ENCODE measurements at places on chromosomes 6 and 20.

DNA sequence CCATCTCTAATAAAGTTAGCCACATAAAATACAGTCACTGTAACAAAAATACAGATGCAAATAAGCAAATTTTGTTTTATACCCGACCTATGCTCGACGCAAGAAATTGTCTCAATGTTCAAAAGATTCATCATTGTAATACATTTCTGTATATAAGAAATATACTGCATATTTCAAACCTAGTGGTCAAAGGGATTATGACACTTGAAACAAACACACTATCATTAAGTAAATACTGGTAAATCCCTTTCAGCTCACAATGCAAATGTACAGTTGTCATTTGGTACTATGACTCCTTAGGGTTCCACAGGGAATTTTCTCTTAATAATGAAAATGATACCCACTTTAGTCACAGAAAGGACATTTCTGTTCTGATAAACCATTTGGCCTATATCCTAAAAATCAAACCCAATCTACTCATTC is 2.2 kb downstream of the HIVEP2 start:
- DNase-seq = no peak

- no peak for DNase-seq
These were observed 208.7 kb downstream of the PRL start for GRCh38 chr6:22087960-22088706.

GRCh38 chr6:107124934-107125348 is 9.6 kb upstream of the BEND3 start:
- no peak for DNase-seq

GRCh38 chr6:93036835-93037234 is 382.5 kb downstream of the EPHA7 start:
- DNase-seq = no peak

- DNase-seq = no peak
These were observed 11.8 kb upstream of the SNRPC start for GRCh38 chr6:34745277-34746103.

DNA sequence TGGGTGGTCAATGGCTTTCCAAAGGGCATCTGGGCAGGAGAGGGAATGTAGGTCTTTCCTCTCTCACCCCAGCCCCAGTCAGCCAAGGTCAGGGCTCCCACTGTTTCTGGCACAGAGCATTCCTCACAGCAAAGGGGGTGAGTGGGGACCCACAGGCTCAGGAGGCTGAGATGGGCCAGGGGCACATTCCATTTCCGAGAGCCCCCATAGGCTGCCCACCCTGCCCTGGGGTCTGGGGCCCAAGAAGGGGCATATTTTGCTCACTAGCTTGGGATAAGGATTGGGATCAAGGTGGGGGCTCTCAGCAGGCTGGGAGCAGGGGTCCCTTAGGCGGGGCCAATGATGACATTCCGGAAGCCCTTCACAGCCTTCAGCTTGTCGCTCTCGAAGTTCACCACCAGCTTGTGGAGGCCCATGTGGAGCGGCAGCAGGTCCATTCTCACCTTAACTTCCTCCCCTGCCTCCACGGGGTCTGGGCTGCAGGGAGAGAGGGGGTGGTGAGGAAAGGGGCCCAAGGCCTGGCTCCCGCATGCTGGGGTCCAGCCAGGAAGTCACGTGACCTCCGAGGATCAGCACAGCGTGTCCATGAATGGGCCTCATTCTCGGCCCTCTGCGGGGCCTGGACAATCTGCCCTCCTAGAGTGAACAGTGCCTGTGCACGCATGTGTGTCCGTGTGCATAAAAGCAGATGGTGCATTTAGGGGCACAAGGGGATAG is 35.0 kb downstream of the TGM2 start:
- no peak for DNase-seq

DNA sequence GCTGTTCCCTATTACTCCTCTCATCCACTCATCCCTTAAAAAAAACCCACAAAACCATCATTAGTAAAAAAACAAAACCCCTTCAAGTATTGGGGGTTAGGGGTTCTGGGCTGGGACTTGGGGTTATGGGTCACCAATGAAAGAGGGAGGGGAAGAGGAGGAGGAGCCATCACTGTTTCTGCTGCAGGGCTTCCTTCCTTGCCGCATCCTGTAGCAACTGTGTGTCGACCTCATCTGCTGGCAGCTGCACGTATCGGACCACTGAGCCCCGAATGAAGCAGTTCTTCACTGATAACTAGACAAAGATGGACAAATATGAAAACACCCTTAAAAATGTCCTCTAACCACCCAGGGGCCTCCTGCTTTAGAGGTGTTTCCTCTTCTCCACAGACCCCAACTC is 2.0 kb upstream of the VARS1 start:
- no peak for DNase-seq

GRCh38 chr20:4469910-4470309 is 251.8 kb upstream of the PRND start:
- no peak for DNase-seq

- DNase-seq = no peak
These were observed 1.9 kb upstream of the ULBP1 start for GRCh38 chr6:149961728-149962425.

- DNase-seq = no peak
These were observed 32.6 kb downstream of the BMP6 start for GRCh38 chr6:7758456-7758855.

DNA sequence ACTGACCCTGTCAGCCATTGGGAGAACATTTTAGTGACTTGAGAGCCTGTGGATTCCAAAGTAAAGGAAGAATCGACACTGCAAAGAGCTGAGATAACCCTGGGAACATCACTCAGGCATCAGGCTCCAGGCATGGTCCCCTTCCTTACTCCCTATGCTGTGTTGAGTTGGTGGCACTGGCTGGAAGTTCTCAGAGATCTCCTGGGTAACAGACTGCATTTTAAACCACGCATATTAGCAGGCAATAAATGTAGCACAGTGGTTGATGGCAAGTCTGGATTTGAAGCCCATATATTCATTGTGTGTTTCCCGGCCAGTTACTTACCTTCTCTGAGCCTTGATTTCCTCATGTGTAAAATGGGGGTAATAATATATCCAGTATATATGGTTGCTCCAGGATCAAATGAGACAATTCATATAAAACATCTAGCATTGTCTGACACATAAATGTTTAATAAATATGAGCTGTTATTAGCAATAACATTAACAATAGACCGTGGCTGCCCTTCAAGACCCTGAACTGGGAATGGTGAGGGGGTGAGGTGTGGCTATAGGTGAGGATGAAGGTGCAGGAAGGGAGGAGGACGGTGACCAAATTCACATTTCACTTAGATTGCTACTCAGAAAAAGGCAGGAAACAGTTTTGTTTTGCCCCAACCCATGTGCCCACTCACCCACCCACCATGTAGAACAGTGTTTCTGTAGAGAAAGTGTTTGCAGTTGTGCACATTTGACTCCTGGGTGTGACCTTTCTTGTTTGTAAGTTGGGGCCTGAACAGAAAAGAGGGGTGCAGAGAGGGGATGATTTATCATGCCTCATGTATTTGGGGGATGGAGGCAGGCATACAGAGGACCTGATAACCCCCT is 2.1 kb downstream of the PLCG1 start:
- DNase-seq = no peak

GRCh38 chr6:29651413-29652197 is 5.3 kb upstream of the MOG start:
- no peak for DNase-seq

DNA sequence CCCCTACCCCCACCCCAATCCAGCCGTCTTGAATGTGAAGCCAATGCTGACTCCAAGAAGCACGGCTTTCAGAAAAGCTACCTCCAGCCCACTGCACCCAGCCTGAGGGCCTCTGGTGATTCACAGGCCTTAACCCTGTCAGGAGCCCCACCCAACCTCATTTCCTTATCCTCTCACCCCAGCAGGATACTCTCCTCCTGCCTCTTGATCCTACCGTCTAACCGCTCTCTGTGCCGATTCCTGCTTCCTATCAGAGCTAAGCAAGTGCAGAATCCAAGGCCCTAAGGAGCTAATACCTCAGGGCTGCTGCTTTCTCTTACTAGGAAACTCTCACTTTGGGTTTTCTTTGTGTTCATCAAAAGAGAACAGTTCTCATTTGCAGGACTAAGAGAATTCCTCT is 47.2 kb downstream of the TRERF1 start:
- DNase-seq = no peak

DNA sequence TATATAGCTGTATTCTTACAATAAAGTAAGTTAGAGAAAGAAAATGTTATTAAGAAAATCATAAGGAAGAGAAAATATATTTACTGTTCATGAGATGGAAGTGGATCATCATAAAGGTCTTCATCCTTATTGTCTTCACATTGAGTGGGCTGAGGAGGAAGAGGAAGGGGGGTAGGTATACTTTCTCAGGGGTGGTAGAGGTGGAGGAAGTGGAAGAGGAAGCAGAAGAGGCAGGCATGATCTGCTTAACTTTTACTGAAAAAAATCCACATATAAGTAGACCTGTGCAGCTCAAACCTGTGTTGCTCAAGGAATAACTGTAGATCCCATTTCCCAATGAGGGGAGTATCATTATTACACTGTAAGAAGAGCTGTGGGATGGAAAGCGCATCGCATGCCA is 714.2 kb downstream of the KIF16B start:
- no peak for DNase-seq

DNA sequence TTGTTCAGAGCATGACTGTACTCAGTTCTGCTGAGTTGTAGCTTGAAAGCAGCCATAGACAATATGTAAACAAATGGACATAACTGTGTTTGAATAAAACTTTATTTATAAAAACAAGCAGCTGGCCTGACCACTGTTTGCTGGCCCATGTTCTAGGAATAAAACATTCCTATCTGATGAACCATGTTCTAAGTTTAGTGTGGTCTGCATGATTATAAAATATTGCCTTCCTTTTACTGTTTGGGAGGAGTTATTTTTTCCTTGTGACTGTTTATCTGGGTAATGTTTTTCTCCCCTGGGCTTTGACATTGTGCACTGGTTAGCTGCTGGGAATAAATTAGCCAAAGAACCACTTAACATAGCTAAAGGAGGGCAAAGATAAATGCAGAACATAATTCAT is 55.1 kb downstream of the CDS2 start:
- no peak for DNase-seq

- peak; percentile 37 for DNase-seq
These were observed 31.1 kb upstream of the CST7 start for GRCh38 chr20:24917797-24918578.

DNA sequence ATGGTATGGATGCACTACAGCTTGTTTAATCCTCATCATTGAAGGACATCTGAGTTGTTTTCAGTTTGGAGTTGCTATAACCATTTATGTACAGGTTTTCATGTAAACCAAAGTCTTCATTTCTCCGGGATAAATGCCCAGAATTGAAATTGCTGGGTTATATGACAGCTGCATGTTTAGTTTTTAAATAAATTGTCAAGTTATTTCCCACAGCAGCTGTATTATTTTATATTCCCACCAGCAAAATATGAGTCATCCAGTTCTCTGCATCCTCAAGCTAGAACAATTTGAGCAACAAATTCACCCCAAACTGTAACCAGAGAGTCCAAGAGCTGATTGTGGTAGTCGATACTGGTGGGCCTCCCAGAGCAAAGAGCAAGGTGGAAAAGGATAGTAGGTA is 161.0 kb upstream of the PRND start:
- DNase-seq = no peak

- no peak for DNase-seq
These were observed 12.0 kb downstream of the XRN2 start for GRCh38 chr20:21315138-21315537.

GRCh38 chr6:90238496-90239266 is 58.0 kb downstream of the BACH2 start:
- DNase-seq = no peak

DNA sequence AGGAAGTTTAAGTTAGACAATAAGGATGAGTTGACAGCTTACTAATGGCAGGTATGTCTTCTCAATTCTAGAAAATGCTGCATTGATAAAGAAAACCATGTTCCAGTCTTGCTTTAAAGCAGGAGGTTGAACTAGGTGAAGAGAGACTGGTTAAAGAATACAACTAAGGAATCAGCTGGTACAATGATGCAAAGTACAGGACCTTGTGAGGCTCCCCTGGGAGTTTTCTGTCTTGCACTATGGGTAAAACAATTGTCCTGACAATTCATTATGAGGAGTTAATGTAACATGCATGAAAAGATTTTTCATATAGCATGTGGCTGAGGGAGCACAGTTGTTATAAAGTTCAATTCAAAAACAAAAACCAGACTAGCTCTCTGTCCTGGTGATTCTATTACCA is 157.2 kb downstream of the BMP2 start:
- DNase-seq = no peak

GRCh38 chr6:21955053-21955595 is 341.7 kb downstream of the PRL start:
- DNase-seq = no peak

DNA sequence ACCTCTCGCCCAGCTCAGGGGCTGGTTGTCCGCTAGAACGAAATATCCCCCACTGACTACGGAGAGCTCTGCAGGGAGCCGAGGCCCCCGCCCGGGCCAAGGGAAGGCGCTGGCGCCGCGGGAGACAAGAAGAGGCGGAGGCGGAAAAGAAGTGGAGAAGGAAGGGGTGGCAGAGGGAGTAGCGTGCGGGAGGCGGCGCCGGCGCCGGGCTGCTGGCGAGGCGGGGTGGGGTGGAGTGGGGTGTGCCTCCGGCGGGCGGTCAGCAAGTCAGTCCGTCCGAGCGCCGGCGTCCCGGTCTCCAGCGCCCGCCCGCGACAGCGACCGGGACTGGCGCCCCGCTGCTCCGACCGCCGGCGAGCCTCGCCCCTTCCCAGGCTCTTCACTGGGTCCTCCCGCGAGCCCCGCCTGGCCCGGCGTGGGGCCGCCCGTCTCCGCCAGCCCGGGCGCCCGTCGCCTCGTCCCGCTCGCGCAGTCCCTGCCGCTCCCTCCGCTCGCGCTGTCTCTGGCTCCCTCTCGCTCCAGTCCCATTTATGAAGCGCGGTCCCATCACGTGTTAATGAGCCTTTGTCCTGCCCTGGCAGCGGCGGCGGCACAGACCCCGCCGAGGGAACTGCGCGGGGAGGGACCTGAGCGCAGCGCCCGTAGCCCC is at the start of gene CNR1:
CNR1 (minus strand) TSS at position 504 of the 649 bp plus-strand sequence. CDS start 21,073 bp downstream, outside the sequence.
- DNase-seq = no peak

- no peak for DNase-seq
These were observed 30.4 kb downstream of the RPP40 start for GRCh38 chr6:4973415-4973814.

- DNase-seq = no peak
These were observed 10.5 kb downstream of the SGK2 start for GRCh38 chr20:43569282-43569681.
